ENCODE measurements at places on chromosomes 4 and X.

- H3K36me3 ChIP-seq = no peaks in the 10 kb centered on the region
- no peak overlapping the region for H3K4me3 ChIP-seq
- H3K4me1 ChIP-seq = no peaks in the 10 kb centered on the region
- no peak for DNase-seq
- no peak overlapping the region for H3K27ac ChIP-seq
Measured at GRCh38 chr4:182219411-182220056, 23.7 kb upstream of the TENM3 start.

- H3K27ac ChIP-seq = no peak overlapping the region
- no peak for DNase-seq
- H3K27me3 ChIP-seq = no peaks in the 10 kb centered on the region
- no peaks in the 10 kb centered on the region for H3K4me1 ChIP-seq
- H3K36me3 ChIP-seq = no peaks in the 10 kb centered on the region
Measured at GRCh38 chr4:93865650-93866049, 37.1 kb downstream of the ATOH1 start.

- peaks cover 12% of the 10 kb centered on the region for H3K4me1 ChIP-seq
- peaks cover 24% of the 10 kb centered on the region for H3K36me3 ChIP-seq
- peak overlapping the region; percentile 84 for H3K27ac ChIP-seq
- peak overlapping the region; percentile 82 for H3K4me3 ChIP-seq
- DNase-seq = no peak
Measured at GRCh38 chrX:68830419-68831404, 1.9 kb downstream of the EFNB1 start.

DNA sequence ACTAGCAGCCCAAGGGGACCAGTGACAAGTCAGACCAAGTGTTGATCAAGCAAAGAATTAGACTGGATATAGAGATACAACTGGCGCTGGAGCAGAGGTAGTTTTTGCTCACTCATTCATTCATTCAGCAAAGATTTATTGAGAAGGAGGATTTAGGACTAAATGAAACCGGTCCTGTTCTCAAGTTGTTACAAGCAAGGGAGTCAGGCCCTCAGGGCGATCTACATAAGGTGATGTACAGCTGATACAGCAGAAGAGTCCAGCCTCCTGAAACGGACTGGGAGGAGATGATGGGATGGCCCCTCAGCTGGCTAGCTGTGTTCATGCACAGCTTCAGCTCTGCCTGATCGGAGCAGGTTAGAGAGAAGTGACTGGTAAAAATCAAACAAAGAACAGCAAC lies 242.4 kb downstream of the FBXW7 start:
- no peak for DNase-seq
- no peaks in the 10 kb centered on the region for H3K4me1 ChIP-seq
- no peaks in the 10 kb centered on the region for H3K36me3 ChIP-seq

DNA sequence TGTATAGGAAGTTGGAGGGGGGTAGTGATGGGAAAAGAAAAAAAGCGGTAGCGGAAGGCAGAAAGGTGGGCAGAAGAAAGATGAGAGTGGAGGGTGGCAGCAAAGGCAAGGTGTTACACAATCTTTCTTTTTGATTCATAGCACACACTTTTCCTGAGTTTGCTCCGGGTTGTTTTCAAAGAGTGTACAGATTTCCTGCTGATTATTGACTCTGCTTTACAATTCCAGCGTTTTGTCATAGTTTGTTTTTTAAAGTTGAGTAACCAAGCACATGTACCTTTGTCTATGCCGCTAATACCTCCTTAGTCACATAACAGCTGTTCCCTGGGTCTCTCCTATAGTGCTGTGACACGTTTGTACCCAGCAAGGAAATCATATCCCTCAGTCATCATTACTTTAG lies 50.3 kb downstream of the AGA start:
- no peaks in the 10 kb centered on the region for H3K4me1 ChIP-seq
- no peaks in the 10 kb centered on the region for H3K27me3 ChIP-seq
- no peak overlapping the region for H3K4me3 ChIP-seq
- H3K27ac ChIP-seq = no peak overlapping the region
- no peak for DNase-seq
- H3K36me3 ChIP-seq = no peaks in the 10 kb centered on the region

DNA sequence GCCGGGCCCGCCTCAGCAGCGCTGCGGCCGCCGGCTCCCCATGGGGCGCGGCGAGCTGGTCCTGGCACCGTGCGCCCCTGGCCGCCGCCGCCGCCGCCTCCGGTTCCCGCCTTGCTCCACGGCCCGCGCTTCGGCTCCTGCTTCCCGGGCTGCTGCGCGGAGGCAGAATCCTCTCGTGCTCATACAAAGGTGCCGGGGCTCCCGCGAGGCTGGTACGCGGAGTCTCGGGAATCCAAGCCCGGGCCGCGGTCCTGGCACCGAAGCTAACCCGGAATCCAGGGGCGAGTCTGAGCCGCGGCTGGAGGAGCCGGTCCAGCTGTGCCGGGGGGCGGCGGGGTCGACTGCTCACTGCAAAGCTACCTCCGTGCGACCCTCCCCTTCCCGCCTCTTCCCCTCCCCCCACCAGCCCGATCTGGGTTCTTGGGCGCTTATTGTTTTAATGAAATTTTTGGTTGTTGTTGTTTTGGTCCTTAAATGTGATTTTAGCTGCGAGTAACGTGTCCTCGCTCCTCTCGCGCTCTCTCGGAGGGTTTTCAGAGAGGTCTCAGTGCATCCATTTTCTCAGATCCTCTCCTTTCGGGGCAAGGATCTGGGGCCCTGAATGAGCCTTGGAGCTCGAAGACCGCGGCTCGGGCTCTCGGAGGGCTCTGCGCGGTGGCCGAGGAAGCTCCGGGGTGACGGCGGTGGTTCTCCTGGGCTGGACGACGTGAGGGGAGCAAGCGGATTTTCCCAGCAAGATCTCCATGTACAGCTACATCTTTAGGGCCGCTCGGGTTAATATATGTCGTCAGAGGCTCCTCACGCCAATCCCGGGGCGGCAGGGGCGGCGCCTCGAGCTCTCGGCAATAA lies at the start of gene HAND2:
TSS of gene HAND2 (minus strand) at position 753 of the 849 bp plus-strand sequence. CDS start 940 bp downstream, outside the sequence.
- H3K36me3 ChIP-seq = peaks cover 21% of the 10 kb centered on the region
- H3K4me1 ChIP-seq = peaks cover 14% of the 10 kb centered on the region
- peak within 1 kb of the TSS; percentile 92 for H3K4me3 ChIP-seq
- peak; percentile 94 for DNase-seq
- H3K27me3 ChIP-seq = no peaks in the 10 kb centered on the region
- peak within 1 kb of the TSS; percentile 94 for H3K27ac ChIP-seq

DNA sequence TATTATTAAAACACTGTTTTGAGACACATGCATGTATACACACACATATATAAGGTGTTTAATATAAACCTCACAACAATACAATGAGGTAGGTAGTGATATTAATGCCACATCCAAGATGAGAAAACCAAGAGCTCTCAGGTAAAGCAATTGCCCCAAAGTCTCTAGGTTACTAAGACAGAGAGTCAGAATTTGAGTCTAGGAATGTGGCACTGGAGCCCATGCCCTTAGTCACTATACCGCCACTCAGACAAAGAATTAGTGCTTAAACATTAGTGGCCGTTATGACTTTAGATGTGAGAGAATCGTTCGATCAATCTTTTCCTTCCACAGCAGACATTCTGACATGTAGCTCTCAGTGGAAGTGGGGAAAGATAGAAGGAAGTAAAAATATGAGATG lies 108.2 kb upstream of the ACSL4 start:
- no peaks in the 10 kb centered on the region for H3K27me3 ChIP-seq
- H3K4me1 ChIP-seq = peaks cover 17% of the 10 kb centered on the region
- H3K36me3 ChIP-seq = no peaks in the 10 kb centered on the region

DNA sequence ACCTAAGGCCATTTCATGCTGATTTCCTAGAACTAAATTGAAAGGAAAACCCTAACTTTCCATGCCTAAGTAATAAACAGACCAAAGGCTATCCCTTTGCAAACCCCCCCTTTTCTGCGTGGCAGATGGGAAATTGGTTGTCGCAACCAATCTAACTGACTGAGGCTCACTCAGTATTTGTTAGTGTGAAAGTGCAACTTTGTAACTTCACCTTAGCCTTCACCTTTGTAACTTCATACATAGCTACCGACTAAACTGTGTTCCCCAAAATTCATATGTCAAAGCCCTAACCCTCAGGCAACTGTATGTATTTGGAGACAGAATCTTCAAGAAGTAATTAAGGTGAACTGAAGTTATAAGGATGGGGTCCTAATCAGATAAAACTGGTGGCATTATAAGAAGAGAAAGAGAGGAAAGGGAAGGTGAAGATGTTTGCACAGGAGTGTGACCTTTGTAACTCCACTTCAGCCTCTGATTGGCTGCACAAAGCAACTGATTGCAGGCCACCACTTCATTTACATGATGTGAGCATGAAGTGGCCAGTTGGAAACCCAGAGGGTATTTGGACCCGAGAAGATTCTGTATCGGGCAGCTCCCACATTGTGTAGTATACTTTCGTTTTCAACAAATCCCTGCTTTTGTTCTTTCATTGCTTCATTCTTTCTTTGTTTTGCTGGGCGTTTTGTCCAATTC lies 4.9 kb upstream of the TMEM33 start:
- peaks cover 5% of the 10 kb centered on the region for H3K4me1 ChIP-seq
- H3K27ac ChIP-seq = no peak overlapping the region

DNA sequence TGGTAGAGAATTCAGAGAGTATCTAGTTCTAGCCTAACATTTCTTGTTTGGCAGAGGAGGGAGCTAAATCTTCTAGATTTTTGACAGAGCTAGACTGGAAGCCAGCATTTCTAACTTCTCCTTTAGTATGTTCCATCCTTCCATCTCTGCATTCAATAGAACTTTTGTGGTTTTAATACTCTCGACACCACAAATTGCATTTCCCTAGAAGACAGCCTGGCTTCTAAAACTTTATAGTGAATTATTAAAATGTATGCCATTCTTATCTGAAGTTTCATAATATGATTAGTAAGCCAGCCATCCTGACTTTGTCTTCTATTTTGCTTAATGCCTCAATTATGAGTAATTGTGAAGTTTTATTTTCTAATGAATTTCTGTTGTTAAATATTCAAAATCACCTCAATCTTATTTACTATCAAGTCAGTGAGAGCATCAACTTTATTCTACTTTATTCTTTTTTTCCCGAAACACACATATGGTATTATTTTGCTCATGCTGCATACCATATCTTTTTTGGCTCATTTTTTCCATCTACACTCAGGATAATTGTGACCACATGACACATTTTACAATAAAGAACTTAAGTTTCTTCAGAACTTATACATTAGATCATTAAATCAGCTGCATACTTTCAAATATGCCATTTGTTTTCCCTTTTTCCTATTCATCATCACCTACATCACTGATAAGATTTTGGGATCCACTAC lies 30.2 kb downstream of the EDNRA start:
- H3K36me3 ChIP-seq = no peaks in the 10 kb centered on the region
- no peak overlapping the region for H3K4me3 ChIP-seq
- peaks cover 42% of the 10 kb centered on the region for H3K4me1 ChIP-seq
- H3K27ac ChIP-seq = no peak overlapping the region

GRCh38 chr4:103307453-103308247 lies 109.5 kb upstream of the CENPE start:
- no peaks in the 10 kb centered on the region for H3K4me1 ChIP-seq
- no peaks in the 10 kb centered on the region for H3K36me3 ChIP-seq
- no peak overlapping the region for H3K4me3 ChIP-seq
- H3K27ac ChIP-seq = no peak overlapping the region

GRCh38 chr4:149723065-149723464 lies 92.6 kb downstream of the IQCM start:
- H3K4me3 ChIP-seq = no peak overlapping the region
- no peaks in the 10 kb centered on the region for H3K36me3 ChIP-seq
- H3K27ac ChIP-seq = no peak overlapping the region
- no peaks in the 10 kb centered on the region for H3K4me1 ChIP-seq
- H3K27me3 ChIP-seq = no peaks in the 10 kb centered on the region
- no peak for DNase-seq
